ENCODE measurements at places on chromosomes 16 and 17.
A peak's percentile ranks its signal among the peaks of the same experiment; 100 is the strongest.

GRCh38 chr16:4826980-4827379 lies 20.1 kb downstream of the GLYR1 start:
- DNase-seq: no peak
- H3K27me3 ChIP-seq: no peaks in the 10 kb centered on the region
- peaks cover 64% of the 10 kb centered on the region for H3K36me3 ChIP-seq
- H3K27ac ChIP-seq: no peak overlapping the region
- no peak overlapping the region for H3K4me3 ChIP-seq
- no peaks in the 10 kb centered on the region for H3K4me1 ChIP-seq

DNA sequence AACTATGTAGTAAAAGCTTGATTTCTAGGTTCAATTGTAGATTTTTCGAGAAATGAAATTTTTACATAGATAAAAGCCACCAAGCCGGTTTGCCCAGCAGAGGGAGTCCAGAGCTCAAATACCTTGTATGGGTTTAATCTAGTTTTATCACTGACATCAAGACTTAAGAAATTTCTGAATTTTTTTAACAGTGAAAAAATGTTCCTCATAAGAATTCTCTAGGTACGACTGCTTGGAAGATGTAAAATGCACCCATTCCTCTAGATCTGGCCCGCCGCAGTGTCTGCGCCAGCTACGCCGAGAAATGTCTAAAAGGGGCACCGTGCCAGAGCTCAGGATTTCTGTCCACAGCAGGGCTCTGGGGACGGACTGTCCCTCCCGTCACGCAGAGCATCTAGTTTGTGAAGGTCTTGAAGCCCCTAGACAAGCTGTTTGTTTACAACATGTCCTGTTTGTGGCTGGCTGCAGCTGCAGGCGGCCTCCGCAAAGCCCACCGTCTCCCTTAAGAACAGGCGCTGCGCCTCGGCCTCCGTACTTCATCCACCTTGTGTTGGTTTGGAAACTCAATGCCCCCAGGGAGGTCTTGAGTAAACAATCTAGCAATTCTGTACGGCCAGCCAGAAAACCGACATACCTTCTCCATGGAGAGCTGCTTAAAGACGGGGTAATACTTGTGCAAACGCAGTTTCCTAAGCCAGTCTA lies 24.8 kb downstream of the MAP1LC3B start:
- H3K4me3 ChIP-seq: no peak overlapping the region
- H3K4me1 ChIP-seq: no peaks in the 10 kb centered on the region
- H3K27me3 ChIP-seq: no peaks in the 10 kb centered on the region

- H3K27ac ChIP-seq: peak overlapping the region; percentile 99
- H3K4me3 ChIP-seq: peak overlapping the region; percentile 83
- peak; percentile 97 for DNase-seq
Measured at GRCh38 chr17:77374170-77374936, 233.6 kb downstream of the SEC14L1 start.

DNA sequence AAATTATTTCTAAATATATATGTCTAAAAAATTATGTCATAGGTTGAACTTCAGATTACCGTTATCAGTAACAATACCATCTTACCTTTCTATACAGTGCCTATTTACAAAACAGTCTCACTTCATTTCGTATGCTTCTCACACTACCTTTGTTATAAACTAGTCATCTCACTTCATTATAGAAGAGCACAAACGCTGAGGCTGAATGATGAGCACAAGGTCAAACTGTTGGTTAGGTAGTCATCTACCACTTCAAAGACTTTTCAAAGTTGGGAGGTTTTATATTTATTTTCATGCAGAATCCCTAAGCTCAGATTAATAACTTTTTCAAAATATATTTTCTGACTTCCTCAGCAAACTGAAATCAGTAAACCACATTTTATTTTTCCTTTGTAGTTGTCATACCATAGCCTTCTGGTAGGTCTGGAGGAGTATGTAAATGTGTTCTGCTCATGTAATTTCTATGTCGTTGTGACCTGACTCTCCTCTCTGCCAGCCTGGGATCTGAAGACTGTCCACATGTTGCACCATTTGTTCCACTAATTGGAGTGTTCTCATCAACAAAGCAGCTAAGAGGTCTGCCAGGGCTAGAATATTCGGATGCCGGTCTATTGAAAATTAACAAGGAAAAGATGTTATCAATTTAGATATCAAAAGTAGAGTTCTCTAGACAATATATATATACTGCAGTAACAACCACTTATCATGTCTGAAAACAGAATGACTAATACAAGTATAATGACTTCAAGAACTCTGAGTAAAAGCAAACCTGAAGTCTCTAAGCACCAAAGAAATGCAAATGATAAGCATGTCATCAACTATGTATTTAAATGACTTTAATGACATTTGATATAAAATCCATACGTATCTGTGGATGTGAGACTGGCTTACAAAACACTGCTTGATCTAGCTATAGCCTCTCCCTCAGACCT lies 73.9 kb downstream of the CEP95 start:
- H3K27ac ChIP-seq: no peak overlapping the region
- H3K27me3 ChIP-seq: no peaks in the 10 kb centered on the region
- H3K4me3 ChIP-seq: no peak overlapping the region
- H3K36me3 ChIP-seq: peaks cover 12% of the 10 kb centered on the region
- no peaks in the 10 kb centered on the region for H3K4me1 ChIP-seq

DNA sequence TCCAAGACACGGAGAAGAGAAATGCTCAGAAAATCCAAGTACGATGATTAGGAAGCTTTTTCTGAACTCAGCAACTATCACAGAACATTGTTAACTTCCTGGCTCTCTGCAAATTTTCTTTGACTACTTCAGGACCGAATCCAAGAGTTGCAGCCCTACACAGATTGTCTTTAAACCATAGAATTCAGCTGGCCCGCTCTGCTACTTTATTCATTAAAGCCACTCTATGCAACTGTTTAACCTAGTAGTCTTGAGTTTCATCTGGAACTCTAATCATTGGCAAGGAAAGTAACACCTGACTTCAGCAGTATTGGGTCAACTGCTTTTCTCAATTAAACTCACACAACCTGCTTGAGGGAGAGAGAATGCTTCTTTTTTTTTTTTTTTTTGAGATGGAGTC lies 210.1 kb downstream of the SLC39A11 start:
- no peaks in the 10 kb centered on the region for H3K36me3 ChIP-seq
- H3K4me1 ChIP-seq: no peaks in the 10 kb centered on the region
- no peak overlapping the region for H3K27ac ChIP-seq
- no peak for DNase-seq
- H3K27me3 ChIP-seq: no peaks in the 10 kb centered on the region

DNA sequence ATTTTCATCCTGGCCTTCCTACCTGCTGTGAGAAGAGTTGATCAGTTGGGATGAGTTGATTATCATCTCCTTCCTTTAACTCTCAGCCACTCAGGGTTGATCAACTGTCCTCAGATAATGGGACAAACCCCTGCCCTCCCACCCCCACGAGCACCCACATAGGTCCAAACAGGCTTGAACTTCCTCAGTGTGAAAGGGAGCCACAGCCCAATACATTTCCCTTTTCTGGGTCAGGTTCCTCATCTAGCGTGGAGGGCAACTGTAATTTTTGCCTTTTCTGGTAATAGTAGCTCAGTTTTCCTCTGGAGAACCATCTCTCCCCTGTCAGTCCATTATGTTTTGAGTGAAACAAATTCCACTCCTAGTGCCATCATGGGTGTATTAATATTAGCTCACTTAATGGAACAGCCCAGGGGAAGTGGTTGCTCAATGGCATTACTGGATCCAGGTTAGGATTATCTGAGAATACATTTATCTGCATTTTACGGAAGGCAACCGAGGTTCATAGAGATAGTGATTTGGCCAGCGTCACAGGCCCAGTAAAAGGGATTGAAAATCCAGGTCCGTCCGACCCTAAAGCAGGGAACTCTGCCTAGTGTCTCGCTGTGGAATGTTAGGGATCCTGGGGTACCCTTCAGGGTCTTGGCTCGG lies 476 bp upstream of the LPCAT2 start:
- H3K4me1 ChIP-seq: no peaks in the 10 kb centered on the region
- DNase-seq: no peak
- H3K36me3 ChIP-seq: no peaks in the 10 kb centered on the region
- H3K27ac ChIP-seq: peak overlapping the region; percentile 78
- H3K4me3 ChIP-seq: no peak overlapping the region
- peaks cover 18% of the 10 kb centered on the region for H3K27me3 ChIP-seq

DNA sequence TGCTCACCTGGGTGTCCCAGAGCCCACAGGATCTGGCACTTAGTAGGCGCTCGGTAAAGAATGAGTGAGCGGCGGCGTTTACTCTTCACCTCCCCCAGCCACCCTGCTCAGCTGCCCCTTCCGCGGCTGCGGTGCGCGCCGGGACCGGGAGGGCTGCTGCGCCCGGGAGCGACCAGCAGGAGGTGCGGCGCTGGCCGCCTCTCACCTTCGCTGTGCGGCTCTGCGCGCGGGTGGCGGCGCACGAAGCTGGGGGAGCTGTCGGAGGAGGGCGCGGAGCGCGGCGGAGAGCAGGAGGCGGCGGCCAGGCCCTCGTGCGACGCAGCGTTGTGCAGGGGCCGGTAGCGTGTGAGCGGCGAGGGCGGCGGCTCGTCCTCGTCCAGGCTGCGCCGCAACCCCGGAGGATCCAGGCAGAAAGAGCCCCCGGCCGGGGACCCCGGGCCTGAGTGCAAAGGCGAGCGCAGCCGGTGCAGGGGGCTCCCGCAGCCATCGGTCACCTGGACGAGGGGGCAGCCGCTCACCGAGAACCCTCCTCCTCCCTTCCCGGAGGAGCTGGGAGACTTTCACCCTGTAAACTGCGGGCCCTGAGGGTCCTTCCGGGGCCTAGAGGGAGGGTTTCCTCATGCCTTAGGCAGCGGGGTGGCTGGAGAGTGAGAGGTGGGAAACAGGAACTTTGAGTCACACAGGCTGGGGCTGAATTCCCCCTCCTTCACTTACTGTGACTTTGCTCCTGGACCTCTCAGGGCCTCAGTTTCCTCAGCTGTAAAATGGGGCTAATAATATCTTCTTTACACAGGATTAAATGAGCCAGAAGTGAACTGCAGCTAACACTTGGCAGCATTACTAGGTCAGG lies 12.5 kb downstream of the SAMD14 start:
- H3K36me3 ChIP-seq: no peaks in the 10 kb centered on the region
- DNase-seq: no peak
- H3K4me3 ChIP-seq: no peak overlapping the region

DNA sequence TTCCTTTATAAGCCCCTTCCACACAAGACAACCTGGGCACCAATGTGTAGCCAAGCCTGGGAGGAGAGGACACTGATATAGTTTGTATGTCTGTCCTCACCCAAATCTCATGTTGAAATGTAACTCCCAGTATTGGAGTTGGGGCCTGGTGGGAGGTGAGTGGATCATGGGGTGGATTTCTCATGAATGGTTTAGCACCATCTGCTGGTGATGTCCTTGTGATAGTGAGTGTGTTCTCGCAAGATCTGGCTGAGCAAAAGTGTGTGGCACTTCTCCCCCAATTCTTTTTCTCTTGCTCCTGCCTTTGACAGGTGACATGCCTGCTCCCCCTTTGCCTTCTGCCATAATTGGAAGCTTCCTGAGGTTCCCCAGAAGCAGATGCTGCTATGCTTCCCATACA lies 135.8 kb downstream of the USP31 start:
- DNase-seq: no peak
- H3K27ac ChIP-seq: no peak overlapping the region

- DNase-seq: no peak
- no peak overlapping the region for H3K27ac ChIP-seq
- H3K4me1 ChIP-seq: no peaks in the 10 kb centered on the region
- H3K4me3 ChIP-seq: no peak overlapping the region
Measured at GRCh38 chr17:4891411-4892410, 7.6 kb upstream of the C17orf107 start.

GRCh38 chr16:15925631-15926030 lies 23.8 kb upstream of the ABCC1 start:
- H3K36me3 ChIP-seq: no peaks in the 10 kb centered on the region
- H3K27ac ChIP-seq: no peak overlapping the region
- no peak for DNase-seq
- no peak overlapping the region for H3K4me3 ChIP-seq

DNA sequence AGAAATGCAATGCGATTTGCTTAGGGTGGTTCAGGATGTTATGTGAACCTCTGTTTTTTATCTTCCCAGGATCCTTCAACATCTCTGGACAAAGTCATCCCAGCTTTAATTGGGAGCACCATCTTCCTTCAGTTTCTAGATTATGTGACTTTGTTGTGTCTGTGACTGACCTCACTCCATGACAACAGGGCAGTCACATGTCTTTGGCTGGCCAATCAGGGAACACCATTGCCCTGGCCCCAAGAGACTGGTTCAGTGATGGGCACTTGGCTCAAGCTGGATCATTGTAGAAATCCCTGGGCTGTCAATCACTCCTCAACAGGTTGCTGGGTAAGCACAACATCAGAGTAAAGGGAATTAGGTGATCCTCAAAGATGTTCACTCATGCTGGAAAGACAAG lies 499.7 kb downstream of the XYLT1 start:
- H3K36me3 ChIP-seq: no peaks in the 10 kb centered on the region
- H3K4me1 ChIP-seq: no peaks in the 10 kb centered on the region
- no peak for DNase-seq
- H3K27ac ChIP-seq: no peak overlapping the region

DNA sequence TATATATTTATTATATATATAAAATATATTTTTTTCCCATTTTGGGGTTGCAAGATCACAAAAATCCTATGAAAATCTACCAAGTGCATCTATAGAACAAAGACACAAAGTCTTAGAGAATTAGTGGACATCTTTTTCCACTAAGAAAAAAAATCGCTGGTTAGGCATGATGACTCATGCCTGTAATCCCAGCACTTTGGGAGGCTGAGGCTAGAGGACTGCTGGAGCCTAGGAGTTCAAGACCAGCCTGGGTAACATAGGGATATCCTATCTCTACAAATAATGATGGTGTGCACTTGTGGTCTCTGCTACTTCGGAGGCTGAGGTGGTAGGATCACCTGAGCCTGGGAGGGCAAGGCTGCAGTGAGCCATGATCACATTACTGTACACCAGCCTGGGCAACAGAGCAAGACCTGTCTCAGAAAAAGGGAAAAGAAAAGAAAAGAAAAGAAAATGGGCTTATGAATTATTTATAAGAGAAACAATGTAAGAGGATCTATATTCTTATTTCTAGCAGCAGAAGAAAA lies 185.1 kb upstream of the PSMD7 start:
- H3K4me3 ChIP-seq: no peak overlapping the region
- H3K27ac ChIP-seq: no peak overlapping the region
- no peaks in the 10 kb centered on the region for H3K4me1 ChIP-seq
- no peak for DNase-seq
- no peaks in the 10 kb centered on the region for H3K27me3 ChIP-seq

- H3K4me3 ChIP-seq: no peak overlapping the region
- no peak for DNase-seq
- no peaks in the 10 kb centered on the region for H3K36me3 ChIP-seq
- H3K27ac ChIP-seq: no peak overlapping the region
- no peaks in the 10 kb centered on the region for H3K27me3 ChIP-seq
- no peaks in the 10 kb centered on the region for H3K4me1 ChIP-seq
Measured at GRCh38 chr16:80851831-80852230, 47.4 kb upstream of the CDYL2 start.

Data from sigmoid colon (tissue), 7 donors.